ENCODE measurements at places on chromosomes 11 and 22.
A peak's percentile ranks its signal among the peaks of the same experiment; 100 is the strongest.

DNA sequence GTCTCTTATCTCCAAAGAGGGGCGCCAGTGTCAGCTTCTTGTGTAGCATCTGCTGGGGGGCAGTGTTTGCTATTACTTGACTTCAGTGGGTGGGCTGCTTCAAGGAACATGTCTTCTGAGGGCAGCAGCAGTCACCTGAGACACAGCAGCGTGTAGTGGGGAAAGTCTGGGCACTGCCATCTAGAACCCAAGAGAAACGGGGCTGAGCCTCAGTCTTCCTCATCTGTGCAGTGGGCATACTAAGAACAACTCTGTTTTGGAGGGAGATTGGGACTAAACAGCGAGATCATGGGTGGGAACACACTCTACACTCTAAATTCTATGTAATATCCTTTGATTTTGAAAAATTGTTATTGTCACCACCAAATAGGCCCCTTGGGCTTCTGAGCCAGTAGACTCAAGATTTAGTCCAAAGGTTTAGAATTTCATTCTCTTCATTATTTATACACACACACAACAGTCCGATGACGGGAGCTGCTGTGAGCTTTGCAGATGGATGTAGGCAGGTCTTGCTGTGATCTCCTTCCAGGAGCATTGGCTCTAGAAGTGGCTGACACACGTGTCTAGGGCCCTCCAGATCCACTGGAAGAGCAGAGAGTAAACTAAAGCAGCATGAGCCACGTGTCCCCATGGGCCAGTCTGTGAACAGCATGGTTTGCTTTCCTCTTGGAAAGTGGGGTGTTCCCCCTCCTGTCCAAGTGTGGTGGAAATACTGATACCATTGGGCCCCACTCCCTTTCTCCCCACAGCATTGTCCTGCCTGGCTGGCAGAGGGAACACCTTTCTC, 51.8 kb downstream of the TRAF6 start:
- no peak for DNase-seq

DNA sequence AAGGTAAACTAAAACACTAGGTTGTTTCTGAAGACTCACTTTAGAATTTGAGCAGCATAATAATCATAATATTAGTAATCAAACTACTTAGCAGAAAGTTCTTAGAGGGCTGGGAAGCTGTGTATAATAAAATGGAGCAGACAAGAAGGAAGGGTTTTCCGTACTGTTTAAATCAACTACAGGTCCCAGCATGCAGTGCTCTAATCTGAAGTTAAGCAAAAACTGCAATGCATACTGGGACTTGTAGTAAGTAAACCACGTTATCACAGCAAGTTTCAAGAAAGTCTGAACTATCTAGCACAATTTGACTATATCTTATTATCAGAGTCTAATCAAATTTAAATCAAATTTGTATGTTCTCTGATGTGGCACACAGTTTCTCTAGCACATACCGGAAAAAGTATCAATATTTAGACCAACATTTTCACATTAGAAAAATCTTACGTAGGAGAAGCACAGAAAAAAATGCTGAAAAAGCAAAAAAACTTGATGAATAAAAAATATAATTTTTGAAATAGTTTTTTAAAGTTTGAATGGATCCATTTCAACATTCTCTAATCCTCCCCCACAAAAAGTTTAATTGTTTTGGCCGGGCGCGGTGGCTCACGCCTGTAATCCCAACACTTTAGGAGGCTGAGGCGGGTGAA, 8.2 kb downstream of the PHF21A start:
- no peak for DNase-seq

DNA sequence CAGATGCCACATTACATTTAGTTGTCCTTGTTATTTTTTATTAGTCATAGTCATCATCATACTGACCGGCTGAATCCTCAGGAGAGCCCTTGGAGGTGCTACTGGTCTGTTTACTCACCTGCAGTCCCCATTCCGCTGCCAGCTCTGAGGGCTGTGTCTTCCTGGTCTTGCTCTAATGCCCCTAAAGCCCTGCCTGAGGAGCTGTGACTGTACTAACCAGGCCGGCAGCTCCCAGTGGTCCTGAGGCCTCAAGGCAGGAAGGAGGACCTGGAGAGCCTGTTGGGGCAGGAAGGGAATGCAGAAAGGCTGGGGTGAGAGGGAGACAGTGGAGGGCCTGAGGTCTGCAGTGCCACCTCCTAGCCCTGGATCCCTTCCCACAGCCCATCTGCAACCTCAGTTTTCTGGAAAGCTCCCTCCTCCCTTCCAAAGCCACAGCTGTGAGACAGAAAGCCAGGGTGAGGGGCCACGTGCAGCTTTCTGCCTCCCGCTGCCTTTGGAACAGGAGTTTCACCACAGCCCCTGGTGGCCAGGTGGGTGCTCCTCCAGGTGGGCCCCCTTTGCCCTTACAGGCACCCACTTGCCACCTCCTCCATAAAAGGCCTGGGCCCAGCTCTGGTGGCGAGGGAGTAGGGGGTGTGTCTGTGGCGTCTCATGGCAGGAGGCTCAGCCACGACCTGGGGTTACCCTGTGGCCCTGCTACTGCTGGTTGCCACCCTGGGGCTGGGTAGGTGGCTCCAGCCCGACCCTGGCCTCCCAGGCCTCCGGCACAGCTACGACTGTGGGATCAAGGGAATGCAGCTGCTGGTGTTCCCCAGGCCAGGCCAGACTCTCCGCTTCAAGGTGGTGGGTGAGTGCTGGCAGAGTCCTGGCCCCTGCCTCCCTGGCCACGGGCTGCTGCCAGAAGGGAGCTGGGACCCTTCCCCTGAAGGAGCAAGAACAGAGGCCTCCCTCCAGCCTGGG, at the start of gene ZP1:
TSS of gene ZP1 (plus strand) at position 632 of the 960 bp plus-strand sequence. CDS start at position 652, 20 bp downstream.
- no peak for DNase-seq

DNA sequence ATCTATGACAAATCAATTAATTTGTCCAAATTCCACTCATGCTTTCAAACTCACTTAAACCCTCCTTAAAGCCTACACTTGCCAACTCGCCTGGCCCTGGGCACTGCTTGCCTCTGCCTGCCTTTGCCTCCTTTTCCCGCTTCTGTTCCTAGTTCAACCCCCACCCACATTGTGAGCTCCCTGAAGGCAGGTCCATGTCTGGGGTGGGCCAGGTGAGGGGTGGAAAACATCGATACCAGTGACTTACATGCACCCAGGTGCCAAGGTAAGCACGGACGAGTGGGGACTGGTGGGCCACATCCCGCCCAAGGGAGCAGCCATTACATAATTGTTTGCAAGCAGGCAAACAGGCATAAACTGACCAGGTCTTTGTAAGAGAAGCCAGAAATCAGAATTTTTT, 146.2 kb downstream of the ST3GAL4 start:
- no peak for DNase-seq

DNA sequence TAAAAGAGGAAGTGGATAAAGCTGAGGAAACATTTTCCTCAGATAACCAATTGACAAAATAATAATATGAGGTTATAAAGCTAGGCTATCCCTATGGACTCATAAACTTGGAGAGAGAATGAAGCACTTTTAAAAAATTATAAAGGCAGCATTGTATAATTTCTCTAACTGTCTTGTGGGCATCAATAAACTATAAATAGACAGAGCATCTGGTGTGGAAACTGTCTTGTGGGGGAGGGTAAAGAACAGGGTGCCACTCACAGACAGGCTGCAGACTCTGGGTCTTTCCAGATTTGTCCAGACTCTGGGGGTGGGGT, 333.5 kb downstream of the BUD13 start:
- no peak for DNase-seq

- no peak for DNase-seq
Measured at GRCh38 chr11:118241764-118242098, 10.4 kb downstream of the MPZL3 start.

DNA sequence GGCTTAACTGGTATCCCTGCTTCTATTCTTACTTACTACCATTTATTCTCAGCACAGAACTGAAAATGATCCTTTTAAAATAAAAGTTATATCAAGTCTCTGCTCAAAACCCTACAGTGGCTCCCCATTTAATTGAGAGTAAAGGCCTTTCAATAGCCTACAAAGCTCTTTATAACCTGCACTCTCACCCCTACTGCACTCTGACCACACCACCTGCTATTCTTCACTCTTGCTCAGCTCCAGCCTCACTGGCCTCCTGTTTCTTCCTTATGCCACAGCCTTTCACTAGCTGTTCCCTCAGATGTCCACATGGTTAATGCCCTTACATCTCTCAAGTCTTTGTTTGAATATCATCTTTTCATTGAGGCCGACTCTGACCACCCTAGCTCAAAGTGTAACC, 40.9 kb upstream of the PPP2R1B start:
- DNase-seq: no peak

DNA sequence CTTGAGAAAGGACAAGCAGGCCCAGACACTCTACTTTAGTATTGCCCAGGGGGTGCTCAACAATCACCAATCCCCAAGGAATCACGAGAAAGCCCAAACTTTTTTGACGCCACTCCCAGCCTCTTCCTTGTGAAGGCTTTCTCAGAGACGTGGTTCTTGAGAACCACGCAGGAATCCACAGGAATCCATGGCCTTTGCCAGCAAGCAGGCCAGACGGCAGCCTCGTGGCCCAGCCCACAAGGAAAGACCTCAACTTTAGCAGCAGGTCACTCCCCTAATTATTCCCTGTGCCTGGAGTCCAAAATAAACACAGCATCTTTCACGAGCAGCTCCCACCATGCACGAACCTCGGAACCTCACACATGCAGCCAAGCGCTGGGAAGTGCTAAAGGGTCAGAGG, 104.2 kb downstream of the WT1 start:
- DNase-seq: no peak

DNA sequence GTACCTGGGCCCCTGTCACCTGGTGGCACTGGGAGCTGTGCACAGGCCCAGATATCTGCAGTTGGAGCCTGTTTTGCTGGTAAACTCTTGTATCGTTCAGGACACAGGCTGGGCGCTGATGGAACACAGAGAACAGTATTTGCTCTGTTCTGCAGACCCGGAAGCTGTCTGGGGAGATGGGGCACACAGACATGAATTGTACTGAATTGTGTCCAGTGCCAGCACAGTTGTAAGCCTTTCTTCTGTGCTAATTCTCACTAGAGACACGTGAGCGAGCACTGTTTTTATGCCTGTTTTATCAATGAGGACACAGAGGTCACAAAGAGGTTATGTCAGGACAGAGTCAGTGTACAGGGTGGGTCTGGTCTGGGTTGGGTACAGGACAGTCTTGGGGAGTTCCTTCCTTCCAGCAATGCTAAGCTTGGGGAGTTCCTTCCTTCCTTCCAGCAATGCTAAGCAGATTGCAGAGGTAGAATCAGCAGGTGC, 24.4 kb upstream of the ACR start:
- DNase-seq: no peak

GRCh38 chr22:29218758-29219408, 13.2 kb downstream of the EMID1 start:
- DNase-seq: no peak

- DNase-seq: no peak
Measured at GRCh38 chr11:126603486-126603885, 248.0 kb downstream of the ST3GAL4 start.

- DNase-seq: no peak
Measured at GRCh38 chr11:71473793-71474080, 20.7 kb downstream of the NADSYN1 start.

GRCh38 chr22:17337639-17338038, 31.6 kb upstream of the CECR2 start:
- DNase-seq: no peak

- no peak for DNase-seq
Measured at GRCh38 chr11:27635567-27636037, 64.7 kb downstream of the BDNF start.

DNA sequence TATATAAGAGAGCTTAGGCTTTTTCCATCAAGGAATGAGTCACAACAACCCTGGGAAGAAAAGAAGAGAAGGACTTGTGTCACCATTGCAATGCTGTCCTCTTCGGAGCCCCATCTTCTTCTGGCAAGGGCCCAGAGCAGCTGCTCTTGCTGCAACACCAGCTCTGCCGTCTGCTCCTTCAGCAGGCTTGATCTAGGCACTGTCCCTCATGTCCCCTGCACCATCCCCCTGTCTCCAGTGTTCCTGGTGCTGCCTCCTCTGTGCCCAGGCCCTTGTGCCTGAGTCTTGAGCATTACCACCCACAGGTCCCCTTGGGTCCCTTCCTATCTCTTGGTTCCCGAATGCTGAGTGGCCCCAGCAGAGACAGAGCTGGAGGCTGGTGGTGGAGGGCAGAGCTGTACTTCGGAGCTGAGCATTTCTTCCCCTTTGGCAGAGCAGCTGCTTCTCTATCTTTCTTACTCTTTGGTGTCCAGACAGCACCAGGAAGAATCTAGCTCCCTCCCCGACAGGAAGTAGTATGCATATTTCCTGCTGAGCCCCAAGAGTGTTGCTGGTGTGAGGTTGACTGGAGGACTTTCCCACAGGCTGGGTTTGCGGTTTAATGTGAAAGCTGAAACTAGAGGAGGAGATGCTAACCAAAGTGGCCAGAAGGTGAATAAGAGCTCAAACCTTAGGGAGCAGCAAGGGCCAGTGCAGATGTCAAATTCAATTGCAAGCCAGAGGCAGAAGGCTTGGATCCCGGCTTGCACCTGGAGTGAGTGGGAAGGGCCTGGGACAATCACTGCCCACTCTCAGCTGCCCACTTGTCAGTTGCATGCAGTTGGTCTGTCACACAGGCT, 27.8 kb downstream of the WEE1 start:
- DNase-seq: no peak

DNA sequence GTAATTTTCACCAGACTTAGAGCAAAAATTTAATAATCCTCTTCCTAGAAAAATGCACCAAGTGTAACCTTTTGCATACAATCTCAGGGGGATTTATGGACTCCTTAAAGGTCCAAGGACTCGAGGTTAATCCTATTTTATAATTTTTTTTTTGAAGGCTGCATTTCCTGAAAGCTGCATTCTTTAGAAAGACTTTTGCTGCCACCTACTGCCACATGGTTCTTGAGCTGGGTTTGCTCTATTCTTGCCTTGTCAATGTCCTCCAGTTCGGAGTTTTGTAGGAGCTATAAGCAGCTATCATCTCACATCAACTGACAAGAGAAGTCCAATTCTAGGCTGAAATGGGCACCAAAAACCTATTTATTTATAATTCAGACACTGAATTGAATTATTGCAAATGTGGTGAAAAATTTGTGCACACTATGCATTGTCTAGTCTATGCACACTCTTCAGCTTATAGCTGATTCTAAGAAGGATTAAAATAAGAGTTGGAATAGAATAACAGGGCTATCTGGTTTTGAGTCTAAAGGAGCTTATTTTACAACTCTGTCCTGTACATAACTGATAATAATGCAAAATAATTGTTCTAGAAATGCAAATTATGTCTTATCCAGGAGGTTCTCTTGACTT, 31.3 kb downstream of the TRAF6 start:
- DNase-seq: peak; percentile 30

GRCh38 chr22:32205974-32206773, 1.3 kb upstream of the RFPL2 start:
- DNase-seq: no peak

DNA sequence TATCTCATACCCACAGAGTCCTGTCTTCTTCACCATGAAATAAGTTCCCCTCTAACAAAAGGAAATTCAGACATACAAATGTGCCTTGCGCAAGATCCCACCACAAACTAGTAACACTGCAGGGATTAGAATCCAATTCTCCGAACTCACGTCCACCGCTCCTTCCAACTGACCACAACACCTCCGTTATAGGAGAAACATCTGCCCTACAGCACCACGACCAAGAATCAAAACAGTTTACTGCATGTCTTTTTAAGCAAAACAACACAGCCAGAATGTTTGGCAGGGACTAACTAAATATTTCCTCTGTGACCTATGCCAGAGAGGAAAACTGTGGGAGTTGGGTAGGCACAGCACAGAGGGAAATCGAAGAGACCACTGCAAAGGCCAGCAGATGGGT, 72.7 kb upstream of the AKIP1 start:
- no peak for DNase-seq

GRCh38 chr11:106479646-106480045, 402.2 kb downstream of the AASDHPPT start:
- no peak for DNase-seq

Data from right renal pelvis (tissue), 4 donors.